ENCODE measurements at places on chromosomes 2 and 18.

GRCh38 chr2:11936761-11937160 is 190.3 kb downstream of the LPIN1 start:
- DNase-seq, result no peak

DNA sequence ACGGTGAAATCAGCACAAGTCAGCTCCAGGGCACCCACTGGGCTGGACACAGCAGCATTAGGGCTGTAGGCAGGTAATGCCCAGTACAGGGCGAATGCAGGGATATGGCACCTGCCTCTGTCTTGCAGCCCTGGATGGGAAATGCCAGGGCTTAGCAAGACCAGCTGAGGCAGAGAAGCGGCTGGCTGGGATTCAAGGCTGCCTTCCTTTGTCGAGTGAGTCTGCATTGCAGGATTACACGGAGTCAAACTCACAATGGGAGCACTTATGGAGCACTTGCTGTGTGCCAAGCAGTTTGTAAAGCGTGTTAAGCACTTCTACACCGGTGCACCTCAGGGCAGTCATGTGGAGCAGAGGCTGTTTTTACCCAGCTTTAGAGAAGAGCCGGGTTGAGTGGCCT is 87.3 kb upstream of the HDAC4 start:
- DNase-seq, result no peak

GRCh38 chr2:20300656-20301055 is 50.0 kb downstream of the PUM2 start:
- DNase-seq, result no peak

DNA sequence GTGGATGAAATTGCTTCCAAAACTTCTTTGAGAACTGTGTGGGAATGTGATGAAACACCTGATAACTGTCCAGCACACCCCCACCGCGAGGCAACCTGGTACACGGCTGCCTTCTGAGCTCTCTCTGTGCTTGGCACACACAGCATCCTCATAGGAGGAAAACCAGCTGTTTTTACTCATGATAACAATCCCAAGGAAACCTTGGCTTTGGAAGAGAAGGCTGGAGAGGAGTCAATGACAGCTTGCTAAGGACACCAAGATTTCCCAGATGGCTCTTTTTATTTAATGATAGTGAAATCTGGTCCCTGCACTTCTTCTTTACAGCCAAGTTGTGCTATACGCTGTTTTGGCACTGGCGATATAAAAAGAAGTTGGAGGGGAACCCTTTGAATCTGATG is 232.5 kb upstream of the FN1 start:
- DNase-seq, result no peak

DNA sequence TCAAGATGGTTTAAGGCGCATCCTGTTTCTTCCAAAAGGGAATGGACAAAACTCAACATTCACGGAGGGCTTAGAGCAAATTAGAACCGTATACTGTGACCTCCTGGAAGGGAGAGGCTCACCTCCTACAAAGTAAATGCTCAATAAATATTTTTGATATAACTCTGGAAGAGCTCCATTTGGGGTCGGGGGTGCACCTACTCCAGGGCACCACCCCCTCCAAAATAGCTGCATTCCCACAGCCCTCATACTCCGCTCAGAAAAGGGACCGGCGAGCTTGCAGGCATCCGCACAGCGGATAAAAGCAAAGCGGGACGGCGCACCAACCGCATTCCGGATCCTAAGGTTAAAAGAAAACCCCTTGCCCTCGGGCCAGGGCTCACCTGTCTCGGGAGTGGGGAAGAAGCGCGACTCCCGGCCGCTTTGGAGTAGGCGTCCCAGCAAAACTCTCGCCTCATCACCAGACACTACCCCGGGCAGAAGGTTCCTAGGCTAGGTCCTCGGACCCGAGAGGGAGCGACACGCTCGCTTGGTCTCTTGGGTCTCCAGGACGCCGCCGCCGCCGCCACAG is 378 bp downstream of the WDPCP start:
- DNase-seq, result no peak

GRCh38 chr2:96875498-96876268 is 5.8 kb upstream of the SEMA4C start:
- no peak for DNase-seq
